ENCODE measurements at places on chromosomes 11 and 22. TPM values are rescaled to one million over a fixed set of nuclear protein-coding genes. Genes with fewer than 3 reads are reported as not detected.

GRCh38 chr11:35057926-35058668 is 80.9 kb upstream of the CD44 start:
- no peak for DNase-seq

DNA sequence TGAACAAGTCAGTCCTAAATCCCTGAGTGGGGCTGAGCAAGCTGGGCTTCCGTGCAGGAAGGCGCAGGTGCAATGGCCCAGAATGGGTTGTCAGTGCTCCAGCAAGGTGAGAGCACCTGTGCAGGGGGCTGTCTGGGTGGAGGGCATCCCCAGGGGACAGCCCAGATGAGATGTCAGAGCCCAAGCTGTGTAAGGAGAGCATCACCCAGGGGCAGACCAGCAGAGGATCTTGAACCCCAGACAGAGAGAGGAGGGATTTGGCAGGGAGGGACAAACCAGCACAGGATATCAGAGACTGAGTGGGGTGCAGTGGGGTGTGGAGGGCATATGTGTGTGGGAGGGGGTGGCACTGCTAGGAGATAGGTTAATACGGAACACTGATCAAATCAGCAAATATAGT is 114.9 kb upstream of the TMEM45B start:
- no peak for DNase-seq

- no peak for DNase-seq
These were observed 80.3 kb downstream of the BUD13 start for GRCh38 chr11:116692318-116693101.

- no peak for DNase-seq
These were observed 15.9 kb downstream of the INCENP start for GRCh38 chr11:62139526-62140303.

GRCh38 chr11:46888636-46889035 is 29.7 kb downstream of the LRP4 start:
- no peak for DNase-seq

- no peak for DNase-seq
These were observed 2.8 kb downstream of the RIC8A start for GRCh38 chr11:210122-210802.

GRCh38 chr22:23012081-23012622 is 58.2 kb upstream of the GNAZ start:
- DNase-seq, result no peak

- no peak for DNase-seq
These were observed 160.1 kb upstream of the NECTIN1 start for GRCh38 chr11:119889111-119889510.

GRCh38 chr11:98616098-98616655 is 404.6 kb upstream of the CNTN5 start:
- no peak for DNase-seq

DNA sequence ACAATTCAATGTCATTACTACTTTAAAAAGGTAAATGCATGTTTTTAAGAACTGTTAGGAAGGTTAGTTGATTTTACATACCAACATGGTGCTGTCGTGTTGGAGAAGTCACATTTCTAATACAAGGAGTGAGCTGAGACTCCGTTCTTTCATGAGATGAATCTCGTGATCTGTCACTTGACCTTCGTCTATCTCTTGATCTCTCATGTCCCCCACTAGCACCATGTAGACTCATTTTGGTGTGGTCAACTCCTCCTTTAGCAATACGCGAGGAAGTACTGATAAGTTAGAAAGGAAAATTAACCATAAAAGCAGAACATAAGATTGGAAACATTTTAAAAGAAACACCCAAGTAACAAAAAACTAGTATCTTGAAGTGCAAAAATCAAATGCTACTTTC is 41.5 kb downstream of the BTBD10 start:
- no peak for DNase-seq

GRCh38 chr22:26514419-26515161 is 2.3 kb upstream of the TFIP11 start:
- DNase-seq, result no peak

DNA sequence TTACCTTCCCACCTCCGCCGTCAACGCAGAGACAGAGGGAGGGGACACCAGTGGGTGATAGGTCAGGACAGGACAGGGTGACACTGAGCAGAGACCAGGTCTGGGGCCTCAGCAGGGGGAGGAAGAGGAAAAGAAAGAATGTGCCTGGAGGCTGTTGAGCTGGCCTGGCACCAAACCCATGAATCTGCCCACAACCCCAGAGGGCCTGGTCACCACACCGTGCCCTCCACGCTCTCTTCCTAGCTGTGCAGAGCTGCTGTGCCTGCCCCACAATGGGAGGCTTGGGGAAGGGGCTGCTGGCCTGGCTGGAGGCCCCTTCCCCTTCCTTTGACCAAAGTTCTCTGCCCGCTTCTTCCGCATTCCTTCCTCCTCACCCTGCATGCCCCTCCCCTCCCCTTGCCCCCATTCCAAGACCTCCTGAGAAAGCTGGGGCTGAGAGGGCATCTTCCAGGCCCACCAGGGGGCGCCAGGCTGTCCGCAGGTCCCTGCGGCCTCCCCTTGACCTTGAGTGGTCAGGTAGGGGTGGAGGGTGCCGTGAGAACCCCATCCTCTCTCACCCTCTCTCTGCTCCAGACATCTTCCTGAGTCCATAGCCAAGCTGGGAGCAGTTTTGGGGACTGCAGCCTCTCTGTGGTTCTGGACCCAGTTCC is 11.0 kb upstream of the CACNA1I start:
- no peak for DNase-seq

DNA sequence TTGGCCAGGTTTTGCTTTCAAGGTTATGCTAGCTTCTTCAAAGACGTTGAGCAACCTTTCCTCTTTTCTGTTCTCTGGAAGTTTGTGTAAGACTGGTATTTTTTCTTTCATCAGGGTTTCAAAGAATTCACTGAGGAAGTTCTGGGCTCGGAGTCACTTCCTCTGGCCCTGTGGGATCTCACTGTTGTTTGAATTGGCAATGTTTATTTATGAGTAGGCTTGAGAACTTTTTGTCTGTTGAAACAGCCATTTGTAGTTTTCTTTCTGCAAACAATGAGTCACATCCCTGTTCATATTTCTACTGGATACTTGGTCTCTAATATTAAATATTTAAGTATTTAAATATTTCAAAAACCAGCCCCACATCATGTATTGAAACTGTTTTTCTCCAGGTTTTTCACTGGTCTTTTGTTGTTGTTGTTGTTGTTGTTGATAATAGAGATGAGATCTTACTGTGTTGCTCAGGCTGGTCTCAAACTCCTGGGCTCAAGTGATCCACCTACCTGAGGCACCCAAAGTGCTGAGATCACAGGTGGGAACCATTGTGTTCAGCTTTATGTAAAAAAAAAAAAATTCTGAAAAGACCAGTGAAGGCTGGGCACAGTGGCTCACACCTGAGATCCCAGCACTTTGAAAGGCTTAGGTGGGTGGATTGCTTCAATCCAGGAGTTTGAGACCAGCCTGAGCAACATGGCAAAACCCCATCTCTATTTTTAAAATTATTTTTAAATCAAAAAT is 26.9 kb downstream of the SUSD2 start:
- peak; percentile 98 for DNase-seq

- DNase-seq, result peak; percentile 39
These were observed 1.3 kb downstream of the ELMOD1 start for GRCh38 chr11:107592231-107592590.

- DNase-seq, result no peak
These were observed 1.8 kb downstream of the TMEM86A start for GRCh38 chr11:18700375-18700774.

- DNase-seq, result no peak
These were observed 17.0 kb downstream of the HMGXB4 start for GRCh38 chr22:35274154-35274871.

DNA sequence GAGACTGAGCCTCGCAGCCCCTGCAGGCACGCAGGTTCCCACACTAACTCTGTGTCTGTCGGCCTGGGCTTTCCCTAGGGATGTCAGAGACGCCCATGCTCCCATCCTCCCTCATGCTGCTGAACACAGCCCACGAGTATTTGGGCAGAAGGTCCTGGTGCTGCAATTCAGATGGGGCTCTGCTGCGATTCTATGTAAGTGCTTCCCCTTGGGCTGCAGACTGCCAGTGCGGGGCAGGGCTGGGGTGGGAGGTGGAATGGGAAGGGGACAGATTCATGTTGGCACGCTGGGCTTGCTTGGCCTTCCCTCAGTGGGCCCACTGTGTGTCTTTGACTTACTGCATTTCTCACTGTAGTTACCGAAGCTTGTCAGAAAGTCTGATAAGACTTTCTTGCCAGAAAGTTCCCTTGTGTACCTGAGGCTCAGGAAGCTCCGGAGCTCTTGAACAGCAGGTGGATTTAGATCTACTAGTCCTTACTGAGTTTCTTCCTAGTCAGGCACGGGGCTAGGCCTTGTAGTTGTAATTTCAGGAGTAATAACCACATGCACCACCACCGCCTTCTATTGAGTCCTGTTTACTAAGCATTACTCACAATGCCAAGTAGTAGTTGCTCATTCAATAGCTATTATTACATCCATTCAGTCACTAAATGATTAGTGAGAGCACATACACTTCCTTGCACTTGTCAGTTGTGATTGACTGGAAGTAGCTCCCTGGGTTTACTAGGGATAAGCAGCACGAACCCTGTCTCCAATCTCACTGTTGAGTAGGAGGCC is 65.2 kb downstream of the CABIN1 start:
- no peak for DNase-seq

- DNase-seq, result no peak
These were observed 126.0 kb downstream of the SYN3 start for GRCh38 chr22:32932176-32932575.

GRCh38 chr11:119421351-119421750 is 1.6 kb downstream of the THY1 start:
- DNase-seq, result no peak

DNA sequence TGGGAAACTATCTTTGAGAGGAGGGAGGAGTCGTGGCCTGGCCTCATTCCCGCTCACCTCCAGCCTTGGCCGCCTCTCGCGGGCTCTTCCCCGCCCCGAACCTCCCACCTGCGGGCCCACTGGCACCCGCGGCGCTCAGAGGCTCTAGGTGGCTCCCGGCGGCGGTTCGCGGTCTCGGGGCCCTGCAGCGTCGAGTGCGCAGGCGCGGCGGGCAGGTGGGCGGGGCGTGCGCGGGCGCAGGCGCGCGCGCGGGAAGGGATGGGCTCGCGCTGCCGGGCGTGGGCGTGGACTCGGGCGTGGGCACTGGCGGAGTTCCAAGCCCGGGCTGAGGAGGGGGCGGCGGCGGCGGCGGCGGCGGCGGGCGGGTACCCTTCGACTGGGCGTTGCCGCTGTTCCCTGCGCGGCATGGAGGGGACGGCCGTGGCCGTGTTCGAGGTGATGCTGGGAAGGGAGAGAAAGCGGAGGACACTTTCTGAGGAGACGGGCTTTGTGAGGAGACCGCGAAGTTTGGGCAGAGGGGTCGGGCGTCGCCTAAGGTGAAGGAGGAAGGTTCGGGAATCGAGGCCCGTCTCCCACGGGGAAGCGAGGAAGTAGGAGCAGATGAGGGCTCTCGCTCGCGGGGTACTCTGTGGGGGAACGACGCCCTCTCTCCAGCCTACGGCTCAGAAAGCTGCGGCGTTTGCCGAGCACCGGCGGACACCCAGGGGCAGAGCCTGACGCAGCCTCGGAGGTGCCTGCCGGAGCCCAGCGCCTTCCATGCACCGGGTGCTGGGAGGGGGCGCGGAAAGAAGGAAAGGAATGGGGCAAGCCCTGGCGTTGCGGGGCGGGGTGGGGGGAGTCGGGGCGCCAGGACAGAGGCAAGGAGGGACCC is 15.7 kb upstream of the SPTBN2 start:
- DNase-seq, result peak; percentile 84

DNA sequence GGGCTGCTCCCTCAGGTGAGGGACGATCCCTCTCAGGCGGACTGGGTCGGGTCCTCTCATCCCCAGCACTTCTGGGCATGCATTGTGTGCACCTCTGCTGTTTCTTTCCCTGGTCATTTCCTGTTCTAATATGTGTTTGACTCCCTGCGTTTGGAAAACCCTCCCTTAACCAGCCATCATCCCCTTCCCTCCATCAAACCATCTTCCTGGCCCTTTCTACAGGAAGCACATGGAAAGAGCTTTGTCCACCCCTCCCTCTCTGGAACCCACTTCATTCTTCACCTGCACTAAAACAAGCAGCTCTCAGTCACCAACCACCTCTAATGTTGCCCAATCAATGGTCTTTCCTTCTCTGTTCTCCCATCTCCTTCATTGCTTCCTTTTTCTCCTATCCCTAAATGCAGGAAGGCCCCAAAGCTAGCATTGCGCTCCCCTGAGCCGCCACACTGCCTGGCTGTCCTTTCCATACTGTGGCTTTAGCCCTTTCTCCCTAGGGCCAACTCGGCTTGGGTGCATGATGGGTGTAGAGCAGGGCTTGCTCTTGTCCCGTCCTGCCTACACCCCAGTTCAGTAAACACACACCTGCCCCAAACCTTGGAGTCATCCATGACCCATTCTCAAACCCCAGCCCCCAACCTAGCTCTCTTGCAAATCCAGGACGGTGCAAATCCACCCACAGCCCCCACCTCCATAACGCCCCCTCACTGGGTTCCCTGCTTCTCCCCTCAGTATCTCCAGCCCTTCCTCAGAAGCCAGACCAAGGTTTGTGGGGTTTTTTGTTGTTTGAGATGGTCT is 5.4 kb upstream of the GAS2L1 start:
- DNase-seq, result no peak

GRCh38 chr11:79691445-79691844 is 250.6 kb upstream of the TENM4 start:
- DNase-seq, result no peak

GRCh38 chr11:130535520-130535919 is 87.1 kb downstream of the ADAMTS15 start:
- no peak for DNase-seq

- DNase-seq, result no peak
These were observed 40.4 kb downstream of the KCNC1 start for GRCh38 chr11:17775035-17775348.

DNA sequence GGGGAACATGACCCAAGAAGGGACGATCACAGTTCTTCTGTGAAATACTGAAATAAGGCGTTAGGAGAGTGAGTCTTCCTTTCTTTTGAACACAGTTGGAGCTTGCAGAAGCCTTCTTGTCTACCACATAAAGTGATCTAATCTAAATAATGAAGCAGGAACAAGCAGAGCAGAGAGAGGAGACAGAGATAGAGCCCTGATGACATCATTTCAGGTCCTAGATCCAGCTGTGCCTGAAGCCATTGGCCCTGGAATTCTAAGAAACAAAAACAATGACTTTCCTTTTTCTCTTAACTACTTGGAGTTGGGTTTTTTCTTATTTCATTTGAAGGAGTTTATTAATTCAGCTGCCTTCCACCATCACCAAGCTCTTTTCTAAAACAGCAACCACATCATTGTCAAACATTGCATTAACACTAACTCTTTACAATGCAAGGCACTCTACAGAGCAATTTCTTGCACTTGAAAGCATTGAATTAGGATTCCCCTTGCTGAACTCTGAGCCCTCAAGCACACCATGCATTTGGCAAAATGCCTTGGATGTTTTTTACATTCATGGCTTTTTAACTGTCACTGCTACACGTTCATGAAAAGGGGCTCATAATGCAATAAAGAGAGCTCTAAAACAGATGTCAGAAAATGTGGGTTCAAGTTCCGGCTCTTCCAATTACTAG is 117.2 kb upstream of the TIMP3 start:
- DNase-seq, result no peak

- DNase-seq, result no peak
These were observed 60.3 kb downstream of the ATXN10 start for GRCh38 chr22:45731798-45732495.

- DNase-seq, result no peak
These were observed 17.9 kb downstream of the BPIFC start for GRCh38 chr22:32446321-32446720.

TEX12 gene
- total RNA-seq, result 0.46 TPM

PAMR1 gene
- total RNA-seq, result not detected

ACCS gene
- total RNA-seq, result 10.0 TPM

RFPL1 gene
- not detected for total RNA-seq

CLMP gene
- 0.18 TPM for total RNA-seq

PRODH gene
- total RNA-seq, result not detected

PGA4 gene
- not detected for total RNA-seq

TRIM51 gene
- not detected for total RNA-seq

RHBDD3 gene
- total RNA-seq, result 36.3 TPM

UBASH3B gene
- 38.1 TPM for total RNA-seq

MAPK8IP2 gene
- total RNA-seq, result 0.37 TPM
